Muscle of arm (tissue), 14 donors: ENCODE measurements at places on chromosomes 3 and 15. TPM values are rescaled to one million over a fixed set of nuclear protein-coding genes. Genes with fewer than 3 reads are reported as not detected.

The PLSCR2 gene
- polyA plus RNA-seq = not detected

The PLA2G4D gene
- polyA plus RNA-seq = 0.08 TPM

The CHRNA3 gene
- 0.16 TPM for polyA plus RNA-seq

The CCR2 gene
- 0.80 TPM for polyA plus RNA-seq

The IQCF5 gene
- polyA plus RNA-seq = not detected

The CIP2A gene
- 10.8 TPM for polyA plus RNA-seq

The LSAMP gene
- polyA plus RNA-seq = 7.4 TPM

The ZNF80 gene
- not detected for polyA plus RNA-seq

The IL17RE gene
- polyA plus RNA-seq = not detected

The CFAP100 gene
- not detected for polyA plus RNA-seq

The IL20RB gene
- 1.1 TPM for polyA plus RNA-seq

- peak; percentile 38 for DNase-seq
Observed at GRCh38 chr3:124800511-124801258, 70.4 kb downstream of the UMPS start.

DNA sequence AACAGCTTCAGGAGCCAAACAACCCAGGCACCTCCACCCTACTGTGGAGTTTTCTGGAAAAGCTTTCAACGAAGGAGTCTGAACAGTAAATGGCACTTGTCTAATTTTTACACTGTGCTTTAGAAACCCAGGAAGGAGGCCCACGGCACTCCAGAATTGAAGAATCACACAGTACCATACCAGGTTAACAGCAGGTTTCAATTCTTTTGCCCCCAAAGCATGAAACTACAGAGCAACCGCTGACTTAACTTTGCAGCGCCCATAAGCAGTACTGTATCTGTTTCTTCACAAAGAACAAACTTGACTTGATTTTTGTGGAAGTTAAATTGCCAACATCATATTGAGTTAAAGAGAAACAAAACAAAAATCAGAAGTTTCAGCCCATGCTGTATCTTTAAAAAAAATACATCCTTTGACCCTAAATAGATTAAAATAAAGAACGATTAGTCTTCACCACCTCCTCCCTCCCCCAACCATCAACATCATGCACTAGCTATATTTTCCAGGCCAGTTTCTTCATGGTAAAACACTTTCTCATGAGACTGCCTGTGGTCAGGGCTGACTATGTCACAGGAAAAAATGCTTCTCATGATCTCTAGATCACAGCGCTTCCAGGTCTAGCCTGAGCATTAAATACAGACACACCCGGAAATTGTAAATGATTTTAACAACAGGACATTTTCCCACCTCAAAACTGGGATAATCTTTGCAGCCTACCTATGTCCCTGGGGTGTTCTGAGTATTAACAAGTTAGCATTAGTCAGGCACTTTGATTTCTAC lies 456.3 kb downstream of the FOXP1 start:
- DNase-seq = peak; percentile 48

- DNase-seq = peak; percentile 70
Observed at GRCh38 chr15:70741107-70741531, 22.2 kb downstream of the UACA start.

DNA sequence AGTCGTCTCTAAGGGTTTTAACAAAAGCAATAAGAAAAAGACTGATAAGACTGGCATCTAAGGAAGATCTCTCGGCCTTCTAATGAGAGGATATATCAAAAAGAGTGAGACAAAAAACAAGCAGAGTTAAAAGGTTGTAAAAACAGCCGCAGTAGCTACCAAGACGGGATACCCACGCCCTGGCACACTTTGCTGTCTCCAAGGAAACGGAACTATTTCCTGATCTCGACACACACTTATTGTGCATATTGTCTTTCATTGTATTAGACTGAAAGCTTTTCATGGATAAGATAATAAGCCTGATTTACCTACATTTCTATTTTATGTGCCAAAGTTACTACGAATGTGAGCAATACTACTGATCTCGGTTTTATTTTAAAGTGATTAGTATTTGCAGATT lies 161.5 kb upstream of the MCTP2 start:
- DNase-seq = no peak

GRCh38 chr3:27728195-27729087 lies 6.3 kb upstream of the EOMES start:
- DNase-seq = no peak

GRCh38 chr3:120875989-120876388 lies 32.0 kb upstream of the STXBP5L start:
- DNase-seq = no peak

- DNase-seq = no peak
Observed at GRCh38 chr3:139830817-139831216, 104.2 kb upstream of the CLSTN2 start.

DNA sequence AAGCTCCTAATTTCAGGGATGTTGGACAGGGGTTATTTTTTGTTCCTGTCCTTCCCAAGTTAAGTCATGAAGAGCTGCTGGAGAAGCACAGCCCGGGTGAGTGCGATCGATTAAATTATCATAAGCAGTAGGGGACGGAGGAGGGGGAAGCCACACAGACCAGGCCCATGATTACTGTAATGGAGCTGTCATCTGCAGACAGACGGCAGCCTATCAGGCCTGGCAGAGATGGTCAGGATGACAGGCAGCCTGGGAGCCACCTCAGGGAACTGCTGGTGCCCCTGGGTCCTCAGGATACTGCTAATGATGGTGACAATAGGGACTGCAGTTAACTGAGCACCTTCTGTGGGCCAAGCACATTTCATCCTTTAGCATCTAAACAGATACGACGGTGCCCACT lies 147.7 kb downstream of the RAB11A start:
- no peak for DNase-seq

- no peak for DNase-seq
Observed at GRCh38 chr3:52866427-52866826, 30.9 kb downstream of the STIMATE start.

DNA sequence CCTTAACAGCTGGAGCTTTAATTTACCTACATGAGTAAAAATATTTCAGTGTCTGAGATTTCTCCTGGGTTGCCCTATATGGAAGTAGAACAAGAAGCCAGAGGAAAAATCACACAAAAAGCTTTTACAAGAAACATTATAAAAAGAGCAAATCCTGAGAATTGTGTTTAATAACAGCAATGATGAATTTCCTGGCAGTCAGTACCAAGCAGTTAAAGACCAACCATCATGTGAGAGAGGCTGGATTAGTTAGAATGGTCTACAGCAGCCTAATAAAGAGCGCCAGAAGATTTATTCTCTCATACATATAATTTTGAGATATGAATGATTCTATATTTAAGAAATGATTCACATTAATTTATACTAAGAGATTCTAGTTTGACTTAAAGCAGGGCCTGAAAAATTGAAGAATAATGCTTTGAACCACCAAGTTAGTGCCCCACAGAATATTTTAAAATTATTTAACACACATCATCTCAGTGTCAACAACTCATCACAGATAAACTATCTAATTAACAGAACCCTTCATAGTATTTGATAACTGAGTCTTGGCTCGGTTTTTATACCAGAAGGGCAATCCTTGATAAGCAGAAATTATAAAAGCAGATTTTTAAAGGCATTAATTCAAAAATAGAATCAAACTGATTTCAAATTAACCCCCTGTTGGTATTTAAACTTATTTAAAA lies 59.9 kb upstream of the DPH6 start:
- DNase-seq = no peak

DNA sequence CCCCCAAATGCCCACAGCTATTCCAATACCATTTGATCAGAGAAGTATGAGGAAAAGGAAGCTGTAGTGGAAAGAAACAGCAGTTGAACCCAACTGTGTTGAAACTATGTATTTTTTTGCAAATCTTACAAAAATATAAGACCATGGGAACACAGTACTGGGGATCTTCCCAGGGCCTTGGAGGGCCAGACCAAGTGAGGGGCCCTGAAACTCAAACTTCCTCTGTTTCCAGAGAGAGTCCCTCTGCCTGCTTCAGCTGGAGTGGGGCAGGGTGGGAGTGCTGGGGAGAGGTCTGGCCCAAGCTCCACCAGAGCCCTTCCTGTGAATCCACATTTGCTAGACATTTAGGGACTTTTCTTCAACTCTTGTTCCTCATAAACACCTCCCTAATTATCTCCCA lies 263.9 kb downstream of the CHST2 start:
- no peak for DNase-seq

- no peak for DNase-seq
Observed at GRCh38 chr3:119084371-119085069, 49.9 kb upstream of the IGSF11 start.

GRCh38 chr15:34853001-34853758 lies 57.8 kb upstream of the ACTC1 start:
- peak; percentile 15 for DNase-seq

GRCh38 chr3:52298149-52299098 lies 10.8 kb downstream of the GLYCTK start:
- DNase-seq = no peak

DNA sequence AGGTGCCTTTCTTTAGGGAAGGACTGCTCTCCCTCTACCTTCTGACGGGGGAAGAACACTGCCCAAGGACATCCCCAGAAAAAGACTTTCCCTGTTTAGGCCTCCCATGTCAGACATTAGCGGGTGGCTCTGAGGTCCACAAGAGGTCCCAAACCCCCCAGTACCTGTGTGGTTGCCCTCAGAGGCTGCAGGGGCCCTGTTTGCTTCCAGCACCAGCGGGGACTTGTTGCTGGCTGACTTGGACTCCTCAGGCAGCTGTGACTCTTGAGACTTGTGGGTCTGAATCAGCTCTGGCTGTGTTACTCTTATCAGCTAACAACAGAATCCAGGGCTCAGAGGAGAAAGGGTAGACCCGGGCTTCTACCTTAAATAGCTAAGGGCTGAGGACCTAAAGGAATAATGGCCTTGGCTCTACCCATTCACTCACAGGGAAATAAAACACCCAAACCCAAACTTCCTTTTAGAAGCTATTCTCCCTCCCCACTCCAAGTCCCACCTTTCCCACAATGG lies 39.2 kb downstream of the SEMA3G start:
- DNase-seq = no peak

DNA sequence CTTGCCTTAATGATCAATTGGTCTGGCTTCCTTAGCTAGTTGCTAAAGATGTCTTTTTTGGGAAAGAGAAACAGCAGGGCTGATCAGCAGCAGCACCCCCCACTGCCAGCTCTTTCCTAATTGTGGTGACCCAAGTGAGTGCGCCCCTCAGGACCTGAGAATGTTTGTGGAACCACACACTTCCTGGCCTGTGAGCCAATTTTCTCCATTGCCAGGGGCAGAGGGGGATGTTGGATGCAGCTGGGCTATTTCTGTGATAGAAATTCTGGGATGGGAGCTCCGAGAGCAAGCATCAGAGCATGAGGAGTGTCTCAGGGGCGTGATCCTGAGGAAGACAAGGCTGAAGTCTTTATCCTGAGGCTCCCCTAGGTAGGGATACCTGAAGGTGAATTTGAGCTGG lies 66.6 kb downstream of the CLDN11 start:
- DNase-seq = no peak

DNA sequence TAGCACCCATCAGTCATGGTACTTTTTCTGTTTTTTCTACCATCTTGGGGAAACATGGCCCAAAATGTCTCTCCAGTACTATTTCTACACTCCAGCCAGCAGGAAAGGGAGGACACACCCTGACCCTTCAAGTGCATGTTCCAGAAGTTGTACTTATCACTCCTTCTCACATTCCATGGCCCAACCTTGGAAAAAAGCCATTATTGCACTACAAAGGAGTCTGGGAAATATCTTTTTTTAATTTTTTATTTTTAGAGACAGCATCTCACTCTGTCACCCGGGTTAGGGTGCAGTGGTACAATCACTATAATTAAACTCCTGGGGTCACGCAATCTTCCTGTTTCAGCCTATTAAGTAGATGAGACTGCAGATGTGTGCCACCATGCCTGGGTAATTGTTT lies 100.0 kb upstream of the PPP2R3A start:
- no peak for DNase-seq

DNA sequence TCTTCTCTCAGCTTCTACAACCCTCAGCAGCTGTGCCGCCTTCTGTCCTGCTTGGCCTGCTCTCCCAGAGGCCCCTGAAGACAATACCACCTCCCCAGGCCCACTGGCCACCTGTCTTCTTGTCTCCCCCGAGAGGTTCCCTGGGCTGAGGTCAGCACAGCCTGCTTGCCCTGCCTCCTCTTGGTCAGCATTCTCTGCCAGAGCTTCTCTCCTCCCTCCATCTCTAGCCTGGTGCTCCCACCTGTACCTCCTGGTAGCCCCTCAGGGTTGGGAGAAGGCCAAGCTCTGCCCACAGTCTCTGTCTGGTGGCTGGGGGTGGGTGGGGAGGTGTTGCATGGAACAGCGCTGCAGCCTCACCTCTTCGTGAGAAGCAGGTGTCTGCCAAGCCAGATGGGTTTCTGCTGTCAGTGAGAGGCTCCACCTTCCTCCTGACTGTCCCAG lies 5.6 kb upstream of the ISLR start:
- no peak for DNase-seq

DNA sequence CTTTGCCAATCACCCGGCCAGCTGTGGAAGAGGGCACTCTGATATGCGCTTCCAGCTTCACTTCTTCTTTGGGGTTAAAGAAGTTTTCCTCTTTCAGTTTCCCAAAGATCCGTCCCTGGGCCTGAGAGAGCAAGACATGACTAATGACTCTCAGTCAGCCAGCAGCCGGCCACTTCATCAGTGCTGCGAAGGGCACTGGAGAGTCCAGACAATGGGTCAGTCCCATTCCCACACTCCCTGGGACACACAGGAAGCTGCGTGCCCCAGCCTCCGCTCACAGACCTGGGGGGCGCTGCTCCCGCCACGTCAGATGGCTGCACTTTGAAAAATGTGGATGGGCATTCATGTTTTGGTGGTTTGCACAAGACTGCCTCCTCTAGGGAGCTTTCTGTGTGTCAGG lies 63.3 kb downstream of the SENP2 start:
- DNase-seq = no peak

DNA sequence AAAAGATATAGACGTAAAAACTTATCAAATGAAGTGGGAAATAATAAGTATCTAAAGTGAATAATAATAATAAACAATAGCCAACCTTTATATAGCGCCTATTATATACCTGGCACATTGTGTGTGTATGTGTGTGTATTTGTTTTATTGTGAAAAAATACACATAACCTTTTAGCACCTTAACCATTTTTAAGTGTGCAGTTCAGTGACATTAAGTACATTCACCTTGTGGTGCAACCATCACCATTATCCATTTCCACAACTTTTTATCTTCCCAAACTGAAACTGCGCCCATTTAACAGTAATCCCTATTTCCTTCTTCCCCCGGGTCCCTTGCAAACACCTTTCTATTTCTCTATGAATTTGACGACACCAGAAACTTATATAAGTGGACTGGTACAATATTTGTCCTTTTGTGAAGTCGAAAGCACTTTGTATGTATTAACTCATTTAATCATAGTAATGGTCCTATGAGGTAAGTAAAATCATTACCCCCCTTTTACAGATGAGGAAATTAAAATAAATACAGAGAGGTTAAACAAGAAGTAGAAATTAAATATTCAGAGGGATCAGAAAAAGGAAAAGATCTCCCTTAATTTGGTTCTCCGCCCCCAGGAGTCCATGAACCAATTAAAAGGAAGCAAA lies 33.5 kb downstream of the GJD2 start:
- no peak for DNase-seq

DNA sequence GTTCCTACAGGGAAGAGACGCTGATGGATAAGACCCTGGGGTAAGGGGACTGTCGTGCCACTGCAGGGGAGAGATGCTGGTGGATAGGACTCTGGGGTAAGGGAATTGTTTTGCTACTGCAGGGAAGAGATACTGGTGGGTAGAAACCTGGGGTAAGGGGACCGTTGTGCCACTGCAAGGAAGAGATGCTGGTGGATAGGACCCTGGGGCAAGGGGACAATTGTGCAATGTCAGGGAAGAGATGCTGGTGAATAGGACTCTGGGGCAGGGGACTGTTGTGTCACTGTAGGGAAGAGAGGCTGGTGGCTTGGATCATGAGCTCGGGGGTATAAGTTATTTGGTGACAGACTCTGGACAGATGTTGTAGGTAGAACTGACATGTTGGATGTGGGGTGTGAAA lies 37.6 kb downstream of the WNT7A start:
- no peak for DNase-seq
